ENCODE measurements at places on chromosomes 11 and 22.

GRCh38 chr22:40889116-40889515 is 27.2 kb upstream of the DNAJB7 start:
- DNase-seq, result no peak

- DNase-seq, result peak; percentile 60
Measured at GRCh38 chr11:86931548-86932258, 23.5 kb downstream of the FZD4 start.

- peak; percentile 51 for DNase-seq
Measured at GRCh38 chr11:14380947-14381561, 22.1 kb upstream of the RRAS2 start.

- no peak for DNase-seq
Measured at GRCh38 chr11:59671471-59671870, 2.6 kb upstream of the PATL1 start.

- DNase-seq, result no peak
Measured at GRCh38 chr11:36248436-36248835, 40.8 kb downstream of the COMMD9 start.

DNA sequence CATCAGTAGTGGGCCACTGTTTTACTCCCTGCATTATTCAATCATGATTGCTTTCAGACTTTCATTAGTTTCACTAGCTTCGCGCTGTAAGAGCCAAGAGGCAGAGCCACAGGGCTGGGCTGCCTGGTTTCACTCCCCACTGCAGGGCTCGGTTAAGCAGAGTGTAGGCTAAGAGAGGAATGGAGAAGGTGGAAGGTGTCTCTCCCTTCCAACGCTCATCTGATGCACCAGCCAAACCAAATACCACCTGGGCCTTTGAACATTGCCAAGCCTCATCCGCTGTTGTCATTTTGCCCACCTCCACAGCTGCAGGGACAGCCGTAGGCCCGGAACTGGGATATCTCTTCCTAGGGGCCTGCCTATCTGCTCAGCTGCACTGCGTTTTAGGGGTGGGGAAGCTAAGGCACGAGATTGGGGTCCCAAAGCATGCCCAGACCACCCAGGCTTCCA is 480 bp upstream of the SMARCB1 start:
- DNase-seq, result no peak

Measured in fibroblast of skin of right quadriceps (primary cell).